Stimulated activated CD4-positive, alpha-beta T cell treated with anti-CD3 and anti-CD28 coated beads, Interleukin-4, amount 100 ng/mL, for 24 hours (primary cell): ENCODE measurements at places on chromosomes 4 and X.

DNA sequence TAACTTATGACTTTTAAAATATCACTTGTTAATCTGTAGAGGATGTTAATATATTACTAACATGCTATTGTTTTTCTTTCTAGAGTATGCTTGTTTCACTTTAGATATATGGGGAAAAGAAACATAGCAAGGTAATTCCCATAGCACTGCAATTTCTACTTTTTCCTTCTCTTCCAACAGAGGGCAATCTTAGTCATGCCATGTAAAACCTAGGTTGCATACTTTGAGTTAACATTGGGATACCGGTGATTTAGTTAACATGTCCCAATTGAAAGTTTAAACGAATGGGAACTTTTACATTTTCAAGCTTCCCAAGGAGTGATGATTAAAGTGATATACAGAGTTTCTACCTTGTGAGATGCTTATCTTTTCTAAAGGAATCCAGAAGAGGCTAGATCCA is 89.4 kb upstream of the IL13RA1 start:
- DNase-seq = no peak

GRCh38 chr4:89640620-89641366 is 196.2 kb downstream of the SNCA start:
- DNase-seq = no peak

DNA sequence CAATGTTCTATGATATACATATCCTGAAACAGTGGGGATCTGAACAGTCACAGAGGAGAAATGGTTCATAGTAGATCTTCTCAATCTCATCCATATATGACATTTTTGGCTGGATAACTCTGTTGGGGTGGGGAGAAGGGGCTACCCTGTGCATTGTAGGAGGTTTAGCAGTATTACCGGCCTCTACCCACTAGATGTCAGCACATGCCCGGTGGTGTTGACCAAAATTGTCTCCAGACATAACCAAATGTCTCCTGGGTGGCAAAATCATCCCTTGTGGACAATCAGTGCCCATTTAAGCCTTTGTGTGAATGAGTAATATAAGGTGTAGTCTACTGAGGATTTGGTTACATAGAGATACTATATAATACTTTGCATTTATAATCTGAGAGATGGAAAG is 89.9 kb downstream of the PLS3 start:
- no peak for DNase-seq

DNA sequence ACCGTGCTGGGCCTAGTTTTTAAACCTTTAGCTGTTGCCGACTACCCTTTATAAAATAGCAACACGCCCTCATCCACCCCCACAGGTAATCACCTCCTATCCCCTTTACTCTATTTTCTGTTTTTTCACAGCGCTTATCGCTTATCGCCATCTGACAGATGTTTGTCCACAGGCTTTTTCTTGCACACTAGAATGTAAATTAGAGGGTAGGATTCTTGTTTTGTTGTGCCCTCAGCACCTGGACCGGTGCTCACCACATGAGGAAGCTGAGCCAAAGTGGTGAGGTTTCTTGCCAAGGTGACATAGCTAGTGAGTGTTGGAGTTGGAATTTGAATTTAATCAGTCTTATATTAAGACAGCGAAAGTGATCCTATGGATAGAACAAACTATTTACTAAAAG is 2.9 kb upstream of the RBBP7 start:
- no peak for DNase-seq

- DNase-seq = no peak
Measured at GRCh38 chr4:161704653-161705052, 459.1 kb downstream of the FSTL5 start.

- no peak for DNase-seq
Measured at GRCh38 chrX:21811832-21812231, 27.6 kb upstream of the MBTPS2 start.

GRCh38 chr4:121304893-121305292 is 75.9 kb downstream of the QRFPR start:
- no peak for DNase-seq
